Gastroesophageal sphincter (tissue), 4 donors: ENCODE measurements at places on chromosomes 11 and 22.

- ATAC-seq: no peak
Observed at GRCh38 chr22:38190581-38190980, 9.0 kb upstream of the PLA2G6 start.

DNA sequence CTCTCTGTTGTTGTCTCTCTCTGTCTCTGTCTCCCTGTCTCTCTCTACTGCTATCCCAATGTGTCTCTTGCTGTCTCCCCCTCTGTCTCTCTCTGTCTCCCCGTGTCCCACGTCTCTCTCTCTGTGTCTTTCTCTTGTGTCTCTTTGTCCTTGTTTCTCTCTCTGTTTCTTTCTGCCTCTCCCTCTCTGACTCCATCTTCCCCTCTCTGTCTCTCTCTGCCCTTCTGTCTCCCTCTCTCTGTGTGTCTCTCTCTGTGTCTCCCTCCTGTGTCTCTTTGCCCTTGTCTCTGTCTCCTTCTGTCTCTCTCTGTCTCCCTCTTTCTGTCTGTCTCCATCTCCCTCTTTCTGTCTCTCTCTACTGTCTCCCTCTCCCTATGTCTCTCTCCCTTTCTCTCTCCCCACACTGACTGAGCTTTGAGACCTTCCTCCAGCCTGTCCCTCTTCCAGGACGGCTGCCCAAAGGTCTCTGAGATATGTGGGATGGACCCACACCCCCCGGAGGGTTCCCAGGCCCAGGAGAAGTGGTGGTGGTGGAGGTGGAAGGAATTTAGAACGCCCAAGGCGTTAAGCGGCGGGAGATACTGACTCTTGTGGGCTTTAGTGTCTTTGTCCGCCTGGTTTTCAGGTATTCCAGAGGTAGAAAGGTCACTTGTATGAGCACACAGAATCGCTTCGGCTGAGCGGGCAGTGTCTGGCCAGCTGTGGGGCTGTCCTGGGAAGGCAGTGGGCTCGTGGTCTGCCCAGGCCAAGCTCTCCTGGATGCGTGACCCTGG lies 65.5 kb upstream of the CCND1 start:
- no peak for ATAC-seq

GRCh38 chr11:61332281-61332796 lies 566 bp downstream of the DDB1 start:
- ATAC-seq: no peak

- ATAC-seq: no peak
Observed at GRCh38 chr11:100808904-100809491, 121.9 kb downstream of the ARHGAP42 start.

DNA sequence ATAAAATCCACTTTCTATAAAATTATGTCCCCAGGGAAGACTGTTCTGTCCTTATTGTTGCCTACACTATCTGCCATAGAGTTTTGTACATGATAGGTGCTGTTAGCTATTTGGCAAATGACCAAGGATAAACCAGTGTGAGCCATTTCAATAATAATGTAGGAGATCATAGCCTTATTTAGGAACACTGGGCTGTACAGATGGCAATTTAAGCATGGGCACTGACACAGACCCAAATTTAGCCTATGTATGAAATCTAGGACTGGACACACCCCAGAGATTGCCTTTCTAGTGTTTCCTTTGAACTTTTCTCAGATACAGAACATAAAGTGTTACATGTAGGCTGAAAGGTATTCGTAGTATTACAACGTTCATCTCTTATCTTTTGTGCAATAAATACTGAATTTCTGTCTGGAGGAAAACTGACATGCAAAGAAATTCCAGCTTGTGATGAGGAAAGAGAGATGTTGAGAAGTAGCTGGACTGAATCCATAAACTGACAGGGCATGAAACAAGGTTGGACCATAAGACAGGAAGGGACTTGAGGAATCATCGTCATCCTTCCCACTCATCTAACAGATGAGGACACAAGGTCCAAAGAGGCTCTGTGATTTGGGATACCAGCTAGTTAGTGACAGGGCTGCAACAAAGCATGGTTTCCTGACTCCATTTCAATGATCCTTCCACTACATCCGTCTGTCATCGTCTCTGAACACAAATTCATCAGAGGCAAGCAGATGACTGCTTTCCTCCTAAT lies 60.3 kb downstream of the TMPRSS5 start:
- ATAC-seq: no peak

DNA sequence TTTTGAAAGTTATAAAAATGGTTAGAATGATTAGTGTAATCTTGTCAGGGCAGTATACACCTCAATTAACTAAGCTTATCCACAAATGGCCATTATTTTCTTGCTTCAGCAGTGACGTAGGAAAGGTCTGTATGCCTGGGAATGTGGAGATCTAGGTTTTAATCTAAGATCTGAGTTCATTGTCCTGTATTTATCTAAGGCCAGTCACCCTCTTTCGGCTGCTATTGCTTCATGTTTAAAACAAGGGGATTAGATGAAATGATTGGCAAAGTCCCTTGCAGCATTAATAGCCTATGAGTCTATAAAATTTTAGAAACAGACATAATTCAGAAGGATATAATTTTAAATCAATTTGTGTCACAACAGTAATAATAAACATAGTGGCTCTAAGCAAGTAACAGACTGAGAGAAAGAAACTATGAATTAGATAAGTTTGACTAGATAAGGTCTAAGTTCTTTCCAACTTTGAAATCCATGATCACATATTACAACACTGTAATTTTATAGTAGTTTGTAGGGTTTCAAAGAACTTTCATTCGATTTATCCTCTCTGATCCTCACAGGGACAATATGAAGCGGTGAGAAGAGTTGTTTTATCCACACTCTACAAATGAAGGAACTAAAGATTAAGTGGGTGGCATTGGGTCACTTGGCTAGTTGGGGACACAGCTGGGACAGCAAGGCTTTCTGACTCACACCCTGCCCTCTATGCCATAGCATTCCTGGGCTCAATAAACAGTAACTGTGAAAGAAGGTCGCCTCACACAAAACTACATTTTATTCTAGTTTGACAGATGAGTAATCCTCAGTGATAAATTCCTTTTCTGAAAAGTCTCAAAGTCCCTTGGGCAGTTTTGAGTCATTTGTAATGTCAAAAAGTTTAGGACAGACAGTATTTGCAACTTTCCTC lies 60.6 kb upstream of the RDX start:
- ATAC-seq: no peak

GRCh38 chr11:114088216-114088615 lies 28.7 kb downstream of the ZBTB16 start:
- ATAC-seq: no peak

- no peak for ATAC-seq
Observed at GRCh38 chr11:78203184-78203583, 14.5 kb downstream of the USP35 start.

DNA sequence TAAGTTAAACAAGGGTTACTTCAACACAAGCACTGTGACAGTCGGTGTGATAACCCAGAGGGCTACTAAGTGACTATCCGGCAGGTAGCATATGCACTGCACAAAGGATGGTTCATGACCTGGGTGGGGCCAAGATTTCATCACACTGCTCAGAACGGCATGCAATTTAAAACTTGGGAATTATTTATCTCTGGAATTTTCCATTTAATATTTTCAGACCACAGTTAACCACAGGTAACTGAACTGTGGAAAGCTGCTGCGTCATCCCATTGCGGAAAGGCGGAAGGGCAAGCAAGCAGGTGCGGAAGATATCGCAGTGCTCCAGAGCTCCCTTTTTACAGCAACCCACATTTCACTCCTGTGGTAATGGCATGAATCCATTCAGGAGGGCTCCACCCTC lies 540.8 kb downstream of the INSC start:
- ATAC-seq: no peak

DNA sequence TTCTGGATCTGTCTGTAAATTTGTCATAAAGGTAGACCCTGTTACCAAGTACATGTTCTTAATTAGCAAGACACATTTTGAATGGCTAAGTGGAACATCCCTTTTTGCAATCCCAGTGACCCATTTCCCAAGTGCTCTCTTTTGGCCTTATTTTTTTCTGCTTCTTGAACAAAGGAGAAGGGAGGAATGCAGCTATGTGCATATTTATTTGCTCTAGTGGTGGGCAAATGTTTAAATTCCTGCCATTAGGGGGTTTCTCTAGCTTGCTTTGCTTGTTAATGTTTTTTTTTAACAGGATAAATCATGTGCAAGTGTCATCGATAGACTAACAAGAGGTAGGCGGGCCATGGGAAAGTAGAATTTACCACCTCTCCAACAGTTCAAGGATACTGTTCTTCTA lies 135.7 kb downstream of the COMMD9 start:
- no peak for ATAC-seq

DNA sequence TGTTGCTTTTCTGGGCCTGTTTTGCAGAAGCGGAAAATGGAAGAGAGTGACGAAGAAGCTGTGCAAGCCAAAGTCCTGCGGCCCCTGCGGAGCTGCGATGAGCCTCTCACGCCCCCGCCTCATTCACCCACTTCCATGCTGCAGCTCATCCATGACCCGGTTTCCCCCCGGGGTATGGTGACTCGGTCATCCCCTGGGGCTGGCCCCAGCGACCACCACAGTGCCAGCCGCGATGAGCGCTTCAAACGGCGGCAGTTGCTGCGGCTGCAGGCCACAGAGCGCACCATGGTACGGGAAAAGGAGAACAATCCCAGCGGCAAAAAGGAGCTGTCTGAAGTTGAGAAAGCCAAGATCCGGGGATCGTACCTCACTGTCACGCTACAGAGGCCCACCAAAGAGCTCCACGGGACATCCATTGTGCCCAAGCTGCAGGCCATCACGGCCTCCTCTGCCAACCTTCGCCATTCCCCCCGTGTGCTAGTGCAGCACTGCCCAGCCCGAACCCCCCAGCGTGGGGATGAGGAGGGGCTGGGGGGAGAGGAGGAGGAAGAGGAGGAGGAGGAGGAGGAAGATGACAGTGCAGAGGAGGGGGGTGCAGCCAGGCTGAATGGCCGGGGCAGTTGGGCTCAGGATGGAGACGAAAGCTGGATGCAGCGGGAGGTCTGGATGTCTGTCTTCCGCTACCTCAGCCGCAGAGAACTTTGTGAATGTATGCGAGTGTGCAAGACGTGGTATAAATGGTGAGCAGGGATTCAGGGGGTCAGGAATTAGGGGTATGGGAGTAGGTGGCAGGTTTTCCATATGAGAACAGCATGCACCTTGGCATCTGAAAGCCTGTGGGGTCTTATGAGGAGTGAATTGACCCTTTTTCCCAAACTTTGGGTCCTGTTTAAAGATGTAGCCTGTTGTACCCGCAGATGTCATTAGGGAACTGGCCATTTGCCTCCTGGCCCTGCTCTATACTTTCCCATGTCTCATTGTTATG lies 15.9 kb upstream of the GRK2 start:
- no peak for ATAC-seq

DNA sequence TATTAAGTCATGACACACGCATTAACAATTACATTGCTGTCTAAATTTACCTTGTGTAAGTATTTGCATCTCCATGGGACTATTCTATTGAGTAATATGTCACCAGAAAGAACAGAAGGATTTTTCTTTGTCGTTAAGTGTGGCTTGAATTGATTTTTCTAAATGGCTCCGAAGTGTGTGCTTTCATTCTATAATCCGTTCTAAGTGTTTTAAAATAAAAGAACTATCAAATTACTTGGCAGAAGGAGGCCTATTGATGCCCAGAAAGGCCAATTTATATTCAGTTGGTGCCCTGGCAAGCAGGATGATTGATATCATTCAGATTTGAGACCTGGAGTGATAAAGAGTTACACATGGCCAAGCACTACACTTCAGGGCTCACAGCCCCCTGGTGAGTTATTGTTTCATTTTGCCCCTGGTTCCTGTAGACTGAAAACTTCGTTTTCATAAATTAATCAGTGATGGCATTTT lies 538.9 kb upstream of the ANO5 start:
- no peak for ATAC-seq

GRCh38 chr11:110896358-110896757 lies 184.1 kb upstream of the ARHGAP20 start:
- ATAC-seq: no peak

GRCh38 chr11:68770781-68771180 lies 19.5 kb upstream of the TESMIN start:
- no peak for ATAC-seq

- ATAC-seq: no peak
Observed at GRCh38 chr11:11660363-11660740, 38.5 kb upstream of the GALNT18 start.

DNA sequence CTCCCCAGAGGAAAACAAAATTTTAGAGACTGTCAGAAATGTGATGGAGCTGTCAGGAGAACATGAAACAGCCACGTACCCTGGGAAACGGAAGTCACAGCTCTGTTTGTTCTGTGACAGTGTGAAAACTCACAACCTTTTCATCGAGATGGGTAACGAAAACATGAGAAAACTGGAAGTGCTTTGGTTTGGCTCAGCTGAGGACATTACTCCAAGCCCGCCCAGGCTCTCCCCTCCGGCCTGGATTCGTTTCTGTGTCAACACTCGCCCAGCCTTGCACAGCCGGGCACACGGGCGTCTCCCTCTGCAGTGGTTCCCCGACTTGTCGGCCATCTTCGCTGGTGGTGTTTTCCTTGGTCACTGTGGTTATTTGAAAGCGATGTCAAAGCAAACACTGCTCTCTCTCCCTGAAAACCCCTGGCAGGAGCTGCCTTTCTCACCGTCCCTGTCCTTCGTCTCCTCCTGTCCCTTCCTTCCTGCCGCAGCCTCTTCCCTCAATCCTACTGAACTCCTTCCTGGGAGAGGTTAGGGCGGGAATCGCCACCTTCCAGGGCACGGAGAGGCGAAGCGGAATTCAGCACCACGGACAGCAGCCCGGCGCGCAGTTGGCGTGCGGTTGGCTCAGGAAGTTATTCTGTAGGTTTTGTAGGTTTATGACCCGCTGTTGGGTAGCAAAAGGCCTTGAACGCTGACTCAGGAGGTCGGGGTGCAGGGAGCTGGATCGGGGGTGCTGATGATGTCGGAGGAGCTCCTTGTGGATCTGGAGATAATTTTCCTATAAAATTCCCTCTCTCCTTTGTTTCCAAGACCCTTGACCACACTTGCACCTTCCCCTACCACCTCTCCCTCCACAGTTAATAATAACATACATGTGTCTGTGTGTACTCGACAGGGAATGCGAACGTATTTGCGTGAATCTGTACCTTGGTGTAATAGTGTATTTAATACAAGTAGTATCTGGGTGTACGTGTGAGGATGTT lies 13.1 kb upstream of the RPS19BP1 start:
- no peak for ATAC-seq

DNA sequence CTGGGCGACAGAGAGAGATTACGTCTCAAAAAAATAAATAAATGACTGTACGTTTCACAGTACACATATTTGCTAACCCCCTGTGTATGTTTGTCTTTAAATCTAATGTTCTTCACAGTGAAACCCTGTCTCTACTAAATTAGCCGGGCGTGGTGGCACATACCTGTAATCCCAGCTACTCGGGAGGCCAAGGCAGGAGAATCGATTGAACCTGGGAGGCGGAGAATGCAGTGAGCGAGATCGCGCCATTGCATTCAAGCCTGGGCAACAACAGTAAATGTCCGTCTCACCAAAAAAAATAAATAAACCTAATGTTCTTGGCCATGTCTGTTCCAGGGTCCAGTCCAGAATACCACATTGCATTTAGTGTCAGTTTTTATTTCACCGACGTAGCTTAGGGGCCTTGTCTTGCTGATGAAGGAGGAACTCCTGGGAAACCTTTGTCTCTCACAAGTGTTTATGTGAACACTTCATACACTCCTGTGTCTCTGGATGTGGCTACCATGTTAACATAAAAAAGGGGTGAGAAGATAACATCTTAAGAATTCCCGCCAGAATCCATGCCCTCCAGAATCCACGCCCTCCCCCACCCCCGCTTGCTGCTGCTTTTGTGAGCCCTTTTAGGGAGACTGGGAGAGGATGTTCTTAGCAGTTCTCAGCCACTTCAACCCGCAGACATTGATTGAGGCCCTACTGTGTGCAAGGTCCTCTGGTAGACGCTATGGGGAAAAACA lies 5.0 kb upstream of the SERHL2 start:
- no peak for ATAC-seq

GRCh38 chr11:72710278-72710677 lies 36.1 kb upstream of the PDE2A start:
- ATAC-seq: no peak
